Dermis blood vessel endothelial cell (primary cell): ENCODE measurements at places on chromosomes 2 and 18. TPM values are rescaled to one million over a fixed set of nuclear protein-coding genes. Genes with fewer than 3 reads are reported as not detected.
A peak's percentile ranks its signal among the peaks of the same experiment; 100 is the strongest.

Gene LOXHD1
- total RNA-seq, result under 0.01 and 0.05 TPM in 2 replicates

Gene FBXO15
- total RNA-seq, result 1.7 TPM in 1 of 2 replicates, not detected in the other

- no peak for DNase-seq
Measured at GRCh38 chr2:54050445-54050844, 65.0 kb upstream of the ACYP2 start.

- DNase-seq, result no peak
Measured at GRCh38 chr2:36058076-36058475, 297.5 kb upstream of the CRIM1 start.

GRCh38 chr2:178522950-178523595, 42.8 kb downstream of the PLEKHA3 start:
- DNase-seq, result peak; percentile 88

DNA sequence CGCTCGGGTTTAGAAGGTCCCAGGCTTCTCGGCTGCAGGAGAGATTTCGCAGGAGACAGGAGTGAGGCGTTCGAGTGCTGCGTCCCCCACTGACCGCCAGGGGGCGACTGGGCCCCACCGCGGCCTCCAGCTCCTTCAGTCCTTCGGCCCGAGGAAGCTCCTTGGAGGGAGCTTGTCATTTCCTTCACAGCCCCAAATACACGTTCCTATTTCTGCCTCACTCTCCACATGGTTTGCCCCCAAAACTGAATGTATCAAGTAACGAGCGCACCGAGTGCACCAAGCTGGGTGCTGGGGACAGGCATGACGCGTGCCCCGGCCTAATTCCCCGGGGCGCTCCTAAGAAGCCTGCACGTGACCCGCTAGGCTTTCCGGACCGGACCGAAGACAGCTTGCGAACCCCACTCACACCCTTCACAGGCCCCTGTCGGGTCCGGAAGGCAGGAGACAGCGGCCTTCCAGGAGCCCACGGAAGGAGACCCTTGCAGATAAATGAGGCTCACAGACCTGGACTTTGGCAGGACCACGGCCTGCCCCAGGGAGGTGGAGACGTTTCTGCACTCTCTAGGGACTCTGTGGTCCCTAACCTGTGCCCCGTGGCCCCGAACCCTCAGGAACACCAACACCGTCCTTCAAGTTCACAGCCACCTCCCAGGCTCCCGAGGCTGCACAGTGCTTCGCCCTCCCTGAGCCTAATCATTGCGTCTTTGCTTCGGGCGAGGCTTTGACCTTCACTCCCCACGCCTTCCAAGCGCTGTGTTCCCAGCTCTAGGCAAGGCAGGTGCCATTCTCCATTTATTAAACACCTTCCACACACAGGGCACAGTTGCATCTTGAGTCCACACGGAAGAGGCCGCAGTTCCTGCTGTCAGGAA, 13.0 kb upstream of the FAHD2A start:
- peak; percentile 71 for DNase-seq

DNA sequence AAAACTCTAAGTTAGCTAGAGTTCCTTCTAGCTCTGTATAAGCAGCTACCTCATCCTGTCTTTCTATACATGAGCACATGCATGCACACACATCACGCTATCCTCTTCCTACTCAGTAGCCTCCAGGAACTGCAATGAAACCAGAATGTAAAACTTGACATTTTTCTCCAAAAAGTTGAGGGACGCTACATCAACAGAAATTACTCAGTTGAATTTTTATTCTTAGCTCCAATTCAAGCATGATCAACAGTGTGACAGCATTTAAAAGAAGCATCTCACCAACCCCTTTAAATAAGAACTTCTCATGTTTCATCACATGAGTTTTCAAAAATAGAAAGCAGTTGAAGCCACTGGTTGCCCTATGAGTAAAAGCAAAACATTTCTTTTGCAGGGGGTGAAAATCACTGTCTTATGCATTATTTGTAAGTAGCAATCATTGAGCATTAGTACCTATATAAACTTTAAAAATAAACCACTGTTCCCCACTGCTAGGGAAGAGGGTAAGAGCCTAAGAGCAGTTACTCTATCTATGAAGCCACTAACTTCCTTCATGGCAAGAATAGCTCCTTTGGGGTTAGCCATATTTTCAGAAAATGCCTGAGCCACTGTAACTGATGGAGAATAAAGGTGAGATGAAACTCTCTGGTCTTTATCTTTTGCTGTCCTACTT, 77.9 kb upstream of the ARL5A start:
- DNase-seq, result no peak

DNA sequence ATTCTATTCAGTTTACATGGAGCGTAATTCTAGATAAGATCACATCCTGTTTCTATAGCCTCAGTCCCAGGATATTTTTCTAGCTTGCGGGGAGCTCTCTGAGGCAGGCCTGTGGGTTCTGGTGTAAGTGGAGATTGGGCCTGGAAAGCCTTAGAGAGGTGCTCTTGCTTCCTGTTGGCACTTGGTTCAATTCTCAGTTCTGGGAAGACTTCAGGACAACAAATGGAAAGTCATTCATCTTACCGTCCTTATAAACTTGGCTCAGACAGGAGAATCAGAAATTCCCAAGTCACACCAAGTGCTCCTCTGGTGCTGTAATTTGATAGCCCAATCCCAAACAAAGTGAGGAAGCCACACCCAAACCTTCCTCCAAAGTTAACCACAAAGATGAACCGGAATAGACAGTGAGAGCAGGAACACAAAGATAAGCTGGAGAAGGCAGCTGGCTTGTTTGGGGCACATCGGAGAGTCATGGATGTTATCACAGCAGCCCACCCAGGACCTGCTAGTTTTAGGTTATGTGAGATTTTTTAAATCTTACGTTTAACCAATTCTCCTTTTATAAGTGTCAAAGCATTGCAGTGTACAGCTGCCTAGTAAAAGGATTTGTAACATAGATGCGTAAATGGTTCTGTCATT, 144.3 kb upstream of the MAP3K20 start:
- peak; percentile 74 for DNase-seq

GRCh38 chr2:222353993-222354392, 55.2 kb upstream of the PAX3 start:
- DNase-seq, result peak; percentile 43

Gene SIX2
- total RNA-seq, result 0.09 TPM in 1 of 2 replicates, not detected in the other

Gene PKP4
- total RNA-seq, result 63.7 and 98.2 TPM in 2 replicates

- DNase-seq, result no peak
Measured at GRCh38 chr2:203730076-203730729, 23.8 kb downstream of the CD28 start.

Gene CBLN2
- total RNA-seq, result not detected in 2 replicates

- DNase-seq, result no peak
Measured at GRCh38 chr18:63095768-63096167, 223.8 kb downstream of the BCL2 start.

DNA sequence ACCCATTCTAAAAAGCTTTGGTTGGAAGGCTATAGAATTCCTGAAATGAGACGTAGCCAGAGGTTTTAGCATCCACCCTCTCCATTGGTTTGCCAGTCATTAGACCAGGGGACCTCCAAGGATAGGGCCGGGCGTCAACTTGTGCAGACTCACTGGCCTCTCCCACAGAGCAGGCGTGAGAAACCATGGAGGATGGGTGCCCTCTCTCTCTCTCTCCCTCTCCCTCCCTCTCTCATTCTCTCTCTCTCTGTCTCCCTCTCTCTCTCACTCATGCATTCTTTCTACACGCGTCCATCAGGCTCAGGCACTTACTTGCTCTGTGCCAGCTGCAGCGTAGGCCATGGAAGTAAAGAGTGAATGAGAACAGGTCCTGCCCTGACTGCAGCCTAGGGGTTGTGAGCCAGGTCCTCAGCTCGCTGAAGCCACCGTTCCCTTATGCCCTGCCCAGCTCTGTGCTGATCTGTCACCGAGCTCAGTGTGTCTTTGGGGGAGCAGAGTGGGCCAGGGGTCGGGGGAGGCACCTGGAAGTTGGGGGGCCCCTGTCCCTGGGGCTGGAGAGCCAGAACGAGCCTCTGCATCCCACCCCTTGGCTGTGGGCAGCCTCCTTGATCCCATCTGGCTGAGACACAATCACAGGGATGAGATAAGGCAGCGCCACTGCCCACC, 304.4 kb upstream of the HS6ST1 start:
- DNase-seq, result no peak

- DNase-seq, result no peak
Measured at GRCh38 chr2:225413786-225414185, 14.3 kb downstream of the NYAP2 start.

Gene RGPD3
- total RNA-seq, result 0.33 and 0.51 TPM in 2 replicates

- DNase-seq, result no peak
Measured at GRCh38 chr2:212328136-212328535, 210.5 kb downstream of the ERBB4 start.

Gene IMPA2
- 7.5 and 14.6 TPM in 2 replicates for total RNA-seq

GRCh38 chr2:95306336-95306895, 9.3 kb downstream of the KCNIP3 start:
- DNase-seq, result no peak

GRCh38 chr2:23526114-23526513, 141.1 kb downstream of the KLHL29 start:
- DNase-seq, result no peak

Gene SP140L
- 9.2 and 33.7 TPM in 2 replicates for total RNA-seq

DNA sequence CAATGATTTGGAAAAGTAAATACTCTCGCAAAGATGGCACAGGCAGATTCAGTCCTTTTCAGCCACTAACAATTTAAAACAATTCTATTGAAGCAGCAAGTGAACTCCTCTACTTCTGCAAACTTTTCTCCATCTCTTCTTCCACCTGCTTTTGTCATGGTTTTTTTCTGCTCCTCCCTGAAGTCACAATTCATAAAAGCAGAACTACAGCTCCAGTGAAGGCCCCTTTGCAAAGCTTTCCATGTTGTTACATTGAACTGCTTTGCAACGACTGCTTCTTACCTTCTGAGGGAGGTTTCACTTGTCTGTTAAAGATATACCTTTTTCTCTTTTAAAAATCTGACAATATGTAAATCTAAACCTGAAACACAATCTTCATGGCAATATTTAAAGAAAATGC, 3.7 kb upstream of the SERTAD2 start:
- no peak for DNase-seq
